Astrocyte (in vitro differentiated cells and primary cell): ENCODE measurements at places on chromosomes 2 and 18.

GRCh38 chr2:147013696-147014392 lies 831.0 kb upstream of the ACVR2A start:
- DNase-seq = no peak

DNA sequence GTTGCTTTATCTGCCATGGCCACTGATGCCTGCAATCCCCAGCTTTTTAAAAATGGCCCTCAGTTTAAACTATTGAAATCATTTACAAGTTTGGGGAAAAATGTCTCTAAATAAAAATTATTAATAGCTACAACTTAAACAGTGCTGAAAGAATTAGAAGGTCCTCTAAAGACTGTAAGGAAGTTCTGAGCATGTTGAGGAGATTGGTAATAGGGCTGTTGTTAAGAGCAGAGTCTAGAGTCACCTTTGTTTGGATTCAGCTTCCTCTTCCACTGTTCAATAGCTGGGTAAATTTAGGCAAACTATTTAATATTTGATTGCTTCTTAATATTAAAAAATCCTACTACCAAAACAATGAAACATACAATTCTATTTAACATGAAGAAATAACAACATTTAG lies 1127.1 kb upstream of the DDX18 start:
- no peak for DNase-seq

- DNase-seq = peak; percentile 63
These were observed 35.1 kb downstream of the CHN1 start for GRCh38 chr2:174970092-174970491.

DNA sequence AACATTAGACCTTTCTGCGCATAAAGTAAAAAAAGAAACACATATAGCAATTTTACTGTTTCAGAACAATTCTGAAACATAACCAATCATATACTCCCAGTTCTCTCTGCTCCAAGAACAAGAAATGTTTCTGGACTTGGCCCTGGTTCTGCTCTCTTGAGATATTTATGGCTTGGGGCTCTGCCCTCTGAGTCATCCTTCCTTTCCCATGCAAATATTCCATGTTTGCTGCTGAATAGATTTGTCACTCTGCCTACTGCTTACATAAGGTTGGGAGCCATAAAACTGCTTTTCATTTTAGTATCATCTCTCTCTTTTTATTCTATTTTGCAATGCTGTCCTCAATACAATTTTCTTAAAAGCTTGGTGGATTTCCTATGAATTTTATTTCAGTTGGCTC lies 499.6 kb upstream of the ACVR2A start:
- DNase-seq = peak; percentile 35

- DNase-seq = no peak
These were observed 25.5 kb upstream of the IHH start for GRCh38 chr2:219086196-219086595.

DNA sequence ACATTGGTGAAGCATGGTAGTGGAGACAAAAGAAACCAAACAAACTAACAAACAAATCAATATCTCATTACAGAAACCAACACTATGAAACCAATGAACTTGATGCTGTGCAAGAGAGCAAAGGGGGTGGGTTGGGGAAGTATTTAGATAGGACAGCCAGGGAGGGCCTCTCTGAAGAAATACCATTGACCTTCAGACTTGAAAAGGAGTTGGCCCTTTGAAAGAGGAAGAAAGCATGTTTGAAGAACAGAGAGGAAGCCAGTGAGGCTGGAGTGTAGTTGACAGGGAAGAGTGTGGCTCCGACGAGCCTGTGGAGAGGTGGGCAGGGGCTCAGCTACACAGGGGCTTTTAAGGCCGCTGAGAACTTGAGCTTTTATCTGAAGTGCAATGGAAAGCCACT lies 151.0 kb upstream of the GATA6 start:
- no peak for DNase-seq

- DNase-seq = no peak
These were observed 465 bp downstream of the RBM44 start for GRCh38 chr2:237799060-237799428.

- peak; percentile 94 for DNase-seq
These were observed 11.3 kb upstream of the PXDN start for GRCh38 chr2:1755436-1756191.

DNA sequence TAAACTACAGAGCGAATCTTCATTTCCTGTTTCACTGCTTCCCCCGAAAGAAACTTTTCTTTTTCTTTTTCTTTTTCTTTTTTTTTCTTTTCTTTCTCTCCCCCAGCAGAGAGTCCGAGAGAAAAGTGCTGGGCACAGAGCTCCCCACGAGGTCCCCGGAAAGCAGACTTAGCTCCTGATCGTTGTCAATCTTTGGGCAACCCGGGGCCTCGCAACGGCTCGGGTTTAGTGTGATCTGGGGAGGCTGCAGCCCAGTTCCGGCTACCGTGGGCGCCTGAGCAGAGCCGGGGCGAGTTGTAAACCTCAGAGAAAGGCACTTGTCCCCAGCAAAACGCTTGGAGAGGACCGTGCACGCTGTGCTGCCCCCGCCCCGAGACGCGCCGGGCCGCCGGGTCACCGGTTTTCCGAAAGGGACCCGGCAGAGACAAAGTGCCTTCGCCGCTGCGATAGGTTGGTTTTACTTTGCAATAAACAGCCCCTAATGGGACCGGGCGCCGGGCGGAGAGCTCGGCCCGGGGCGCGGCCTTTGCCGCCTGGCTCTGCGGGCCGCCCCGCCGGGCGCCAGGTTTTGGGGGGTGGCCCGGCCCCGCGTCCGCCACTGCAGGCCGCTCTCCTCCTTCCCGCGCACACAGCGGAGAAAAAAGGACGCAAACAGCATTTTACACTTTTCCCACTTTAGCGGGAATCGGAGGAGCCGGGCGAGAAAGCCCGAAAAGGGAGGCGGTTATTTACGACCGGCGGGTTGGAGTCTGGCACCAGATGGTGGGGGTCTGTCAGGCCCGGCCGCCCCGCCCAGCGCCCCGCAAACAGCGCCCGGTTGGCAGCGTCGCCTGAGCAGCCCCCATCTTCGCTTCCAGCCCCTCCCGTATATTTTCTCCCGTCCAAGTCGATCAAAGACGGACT lies 136.0 kb downstream of the INSIG2 start:
- no peak for DNase-seq

DNA sequence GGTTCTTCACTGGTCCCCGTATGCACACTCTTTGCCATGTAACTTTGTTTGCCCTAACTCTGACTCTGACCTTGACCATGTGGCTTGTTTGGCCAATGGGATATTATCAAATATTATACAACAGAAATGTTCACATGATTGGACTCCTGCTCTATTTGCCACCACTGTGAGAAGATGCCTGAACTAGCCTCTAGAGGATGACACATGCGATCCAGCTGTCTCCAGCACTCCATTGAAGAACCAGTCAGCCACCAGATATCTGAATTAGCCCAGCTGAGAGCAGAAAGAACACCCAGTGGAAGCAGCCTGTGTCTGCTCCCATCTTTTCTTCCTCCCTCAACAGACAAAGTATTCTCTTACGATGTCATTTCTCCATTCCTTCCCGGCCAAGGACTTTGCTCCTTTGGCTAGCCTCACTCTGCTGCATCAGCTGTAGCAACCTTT lies 412.1 kb downstream of the IRS1 start:
- no peak for DNase-seq

DNA sequence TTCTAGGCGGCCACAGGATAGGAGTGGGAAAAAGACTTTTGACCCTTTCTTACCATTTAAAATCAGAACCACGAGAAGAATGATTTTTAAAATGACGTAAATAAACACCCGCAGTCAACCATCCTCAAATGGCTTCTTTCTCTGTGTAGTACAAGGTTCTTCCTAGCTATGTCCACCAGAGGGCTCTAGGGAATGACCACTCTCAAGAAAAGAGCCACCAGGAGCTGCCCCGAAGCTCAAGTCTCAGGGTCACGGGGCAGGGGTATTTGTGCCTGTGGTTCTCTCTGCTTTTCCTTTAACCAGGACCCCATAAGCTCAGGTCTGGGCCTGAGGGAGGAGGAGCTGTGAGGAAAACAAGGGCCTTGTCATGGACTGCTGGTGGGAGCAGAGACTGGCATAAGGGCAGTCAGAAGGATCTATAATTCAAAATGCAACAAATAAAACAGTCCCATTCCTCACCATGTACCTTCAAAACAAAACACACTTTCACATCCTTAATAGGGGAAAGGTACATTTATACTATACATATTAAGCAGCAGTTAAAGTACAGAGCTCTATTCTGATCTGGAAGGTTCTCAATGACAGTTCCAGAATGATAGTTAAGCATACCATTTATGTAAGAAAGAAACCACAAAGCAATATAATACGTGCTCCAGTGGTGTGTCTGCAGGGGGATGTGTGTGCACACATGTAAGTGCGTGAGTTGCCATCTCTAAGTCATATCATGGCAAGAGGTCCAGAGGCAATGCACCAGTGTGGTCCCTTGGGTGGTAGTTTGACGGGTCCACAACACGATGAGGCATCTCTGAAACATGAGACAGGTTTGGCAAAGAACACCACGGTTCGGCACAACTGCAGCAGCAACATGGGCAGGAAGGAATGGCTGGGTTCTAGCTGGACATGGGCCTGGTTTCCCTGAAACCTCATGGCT lies 18.6 kb downstream of the LYPD1 start:
- DNase-seq = peak; percentile 36

- peak; percentile 76 for DNase-seq
These were observed 27.1 kb upstream of the SCYGR1 start for GRCh38 chr2:227414846-227415245.

DNA sequence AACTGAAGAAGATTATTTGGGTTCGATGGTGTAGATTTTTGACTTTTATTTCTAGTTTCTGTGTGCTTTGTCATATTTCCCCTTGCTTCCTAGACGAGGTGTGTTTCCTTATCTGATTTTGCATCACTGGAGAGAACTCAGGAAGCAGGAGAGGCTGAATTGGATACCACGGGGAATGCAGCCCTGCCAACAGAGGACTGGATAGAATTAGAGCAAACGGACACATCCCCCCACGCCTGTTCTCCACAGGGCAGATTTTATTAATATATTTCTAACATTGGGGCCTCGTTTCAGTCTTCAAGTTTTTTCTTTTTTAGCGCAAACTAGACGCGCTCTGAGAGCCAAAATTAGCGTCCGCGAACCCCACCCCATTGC lies 678 bp upstream of the VAPA start:
- DNase-seq = peak; percentile 41

GRCh38 chr18:23822590-23823385 lies 133.5 kb downstream of the LAMA3 start:
- peak; percentile 83 for DNase-seq

- DNase-seq = no peak
These were observed 385.5 kb downstream of the SETBP1 start for GRCh38 chr18:45066210-45066609.

DNA sequence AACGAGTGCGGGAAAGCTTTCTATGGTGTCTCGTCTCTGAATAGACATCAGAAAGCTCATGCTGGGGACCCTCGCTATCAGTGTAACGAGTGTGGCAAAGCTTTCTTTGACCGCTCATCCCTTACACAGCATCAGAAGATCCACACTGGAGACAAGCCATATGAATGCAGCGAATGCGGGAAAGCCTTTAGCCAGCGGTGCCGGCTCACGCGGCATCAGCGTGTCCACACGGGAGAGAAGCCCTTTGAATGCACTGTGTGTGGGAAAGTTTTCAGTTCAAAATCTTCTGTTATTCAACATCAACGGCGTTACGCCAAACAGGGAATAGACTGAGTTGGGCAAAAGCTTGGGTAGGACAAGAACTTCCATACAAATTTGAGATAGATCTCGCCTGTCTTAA lies 16.2 kb downstream of the ZNF2 start:
- DNase-seq = no peak

DNA sequence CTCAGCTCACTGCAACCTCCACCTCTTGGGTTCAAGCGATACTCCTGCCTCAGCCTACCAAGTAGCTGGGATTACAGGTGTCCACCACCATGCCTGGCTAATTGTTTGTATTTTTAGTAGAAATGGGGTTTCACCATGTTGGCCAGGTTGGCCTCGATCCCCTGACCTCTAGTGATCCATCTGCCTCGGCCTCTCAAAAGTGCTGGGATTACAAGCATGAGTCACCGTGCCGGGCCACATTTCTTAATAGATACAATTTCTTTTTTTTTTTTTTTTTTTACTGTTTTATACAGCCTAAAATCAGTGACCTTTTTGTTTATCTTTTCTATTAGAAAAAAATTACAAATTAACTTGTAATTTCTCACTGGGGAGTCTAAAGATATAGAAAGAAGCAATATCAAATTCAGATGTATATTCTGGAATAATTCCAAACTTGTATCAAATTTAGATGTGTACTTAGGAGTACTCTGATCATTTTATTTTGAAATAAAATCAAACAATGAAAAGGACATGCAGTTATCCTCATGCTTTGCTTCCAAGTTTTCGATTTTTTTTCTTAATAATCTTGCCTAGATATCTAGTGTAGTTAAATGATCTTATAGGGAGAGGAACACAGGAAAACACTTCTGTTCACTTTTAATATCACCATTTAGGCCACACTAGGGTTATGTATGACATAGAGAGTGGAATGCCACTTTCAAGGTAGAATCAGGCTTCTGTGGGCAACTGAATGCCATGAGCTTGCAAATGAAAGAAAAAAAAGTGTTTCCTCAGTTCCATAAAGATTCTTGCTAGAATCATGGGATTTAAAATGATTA lies 1089.3 kb downstream of the SUCLG1 start:
- DNase-seq = no peak

GRCh38 chr2:46315103-46315890 lies 18.1 kb downstream of the EPAS1 start:
- peak; percentile 97 for DNase-seq

- DNase-seq = no peak
These were observed 347.0 kb upstream of the ID2 start for GRCh38 chr2:8334866-8335325.

DNA sequence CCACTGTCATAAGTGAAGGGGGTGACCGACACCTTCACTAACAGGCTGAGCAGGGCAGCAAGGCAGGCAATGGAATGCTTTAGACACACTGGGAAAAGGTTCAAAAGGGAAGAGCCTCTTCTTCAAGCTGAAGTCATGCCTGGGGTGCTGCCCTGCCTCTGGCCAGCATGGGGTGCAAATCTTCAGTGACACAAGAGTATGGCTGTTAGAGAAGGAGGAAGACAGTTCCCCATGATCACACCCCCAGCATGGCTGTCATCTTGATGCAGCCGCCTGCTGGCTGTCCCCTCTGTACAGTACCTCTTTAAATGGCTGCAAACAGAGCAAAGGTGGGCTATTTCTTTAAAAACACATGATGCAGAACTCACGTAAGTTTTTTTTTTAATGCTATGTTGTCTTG lies 71.9 kb downstream of the INPP4A start:
- no peak for DNase-seq
